ENCODE measurements at places on chromosomes 1 and 21.

DNA sequence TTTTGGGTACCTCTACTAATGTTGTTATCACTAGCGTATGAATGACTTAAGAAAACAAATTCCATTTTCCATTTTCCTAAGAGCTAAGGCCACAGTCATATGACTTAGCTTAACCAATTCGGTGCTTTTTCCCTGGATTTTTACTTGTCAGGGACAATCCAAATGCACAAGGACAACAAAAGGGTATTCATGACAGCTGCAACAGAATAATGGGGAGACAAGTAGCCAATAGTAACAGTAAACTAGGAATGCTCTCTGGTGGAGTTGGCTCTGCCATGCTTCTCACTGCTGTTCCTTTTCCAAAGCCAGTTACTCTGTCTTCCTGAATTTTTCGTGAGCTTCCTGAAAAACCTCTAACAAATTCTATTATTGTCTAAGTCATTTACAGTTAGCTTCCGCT lies 52.9 kb downstream of the LRRIQ3 start:
- DNase-seq, result no peak

DNA sequence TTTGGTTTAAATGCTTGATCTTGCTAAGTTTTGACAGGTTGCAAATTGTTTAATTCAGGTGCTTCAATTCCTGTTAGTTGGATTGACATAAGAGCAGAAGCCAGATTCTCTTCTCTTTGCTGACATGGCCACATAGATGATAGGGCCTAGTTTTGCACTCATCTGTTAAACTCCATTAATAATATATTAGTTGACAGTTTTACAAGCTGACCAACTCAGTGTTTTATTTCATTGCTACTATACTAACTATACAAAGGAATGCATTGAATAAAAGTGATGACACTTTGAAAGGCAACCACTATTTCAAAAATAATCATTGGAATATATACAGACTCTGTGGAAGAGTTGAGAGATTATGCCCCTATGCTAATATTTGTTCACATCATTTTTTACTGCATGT lies 255.6 kb upstream of the DPYD start:
- DNase-seq, result no peak

DNA sequence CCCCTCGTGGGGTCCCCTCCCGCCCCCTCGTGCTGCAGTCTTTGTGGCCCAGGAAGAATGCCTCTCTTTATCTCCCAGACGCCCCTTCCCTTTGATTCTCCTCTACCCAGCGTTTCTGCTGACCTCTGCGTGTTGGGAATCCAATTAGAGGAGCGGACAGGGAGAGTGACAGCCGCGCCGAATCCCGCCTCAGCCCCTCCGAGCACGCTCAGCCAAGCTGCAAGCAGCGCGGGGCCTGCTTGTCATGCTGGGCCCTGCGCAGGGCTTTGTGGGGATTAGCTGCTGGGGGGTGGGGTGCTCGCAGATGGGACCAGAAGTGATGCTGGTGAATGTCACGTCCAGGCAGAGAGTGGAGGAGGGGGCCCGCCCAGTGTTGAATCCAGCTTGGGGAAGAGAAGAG lies 91.1 kb downstream of the EPHB2 start:
- DNase-seq, result no peak

- peak; percentile 29 for DNase-seq
Measured at GRCh38 chr1:173356191-173356762, 120.9 kb upstream of the PRDX6 start.

- DNase-seq, result no peak
Measured at GRCh38 chr1:198679535-198680173, 40.8 kb downstream of the PTPRC start.

DNA sequence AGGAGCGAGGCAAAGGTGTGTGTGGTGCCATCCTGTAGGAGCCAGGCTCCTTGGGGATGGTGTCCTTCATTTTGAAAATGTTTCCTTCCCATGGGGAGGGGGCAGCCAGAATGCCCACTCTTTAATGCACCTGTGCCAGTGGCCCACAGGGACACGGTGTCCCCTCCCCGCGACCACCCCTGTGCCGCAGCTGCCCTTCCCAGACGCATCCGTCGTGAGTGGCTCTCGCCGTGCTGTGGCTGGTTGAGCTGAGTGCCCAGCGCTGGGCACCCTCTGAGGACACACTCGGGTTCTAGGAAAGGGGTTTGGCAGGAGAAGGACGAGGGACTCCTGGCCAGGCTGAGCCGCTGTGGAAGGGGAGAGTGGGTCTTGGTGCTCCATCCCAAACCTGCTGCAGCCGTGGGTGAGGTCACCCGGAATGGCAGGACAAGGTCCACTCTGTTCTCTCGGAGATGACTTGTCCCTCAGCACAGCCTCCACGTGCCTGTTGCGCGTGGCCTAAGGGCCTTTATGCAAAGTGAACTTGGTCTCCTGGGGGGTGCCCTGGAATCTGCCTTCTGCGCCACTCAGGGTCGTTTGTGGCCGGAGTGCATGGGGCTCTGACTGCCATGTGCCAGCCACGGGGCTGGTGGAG lies 74.3 kb downstream of the SKI start:
- DNase-seq, result no peak

DNA sequence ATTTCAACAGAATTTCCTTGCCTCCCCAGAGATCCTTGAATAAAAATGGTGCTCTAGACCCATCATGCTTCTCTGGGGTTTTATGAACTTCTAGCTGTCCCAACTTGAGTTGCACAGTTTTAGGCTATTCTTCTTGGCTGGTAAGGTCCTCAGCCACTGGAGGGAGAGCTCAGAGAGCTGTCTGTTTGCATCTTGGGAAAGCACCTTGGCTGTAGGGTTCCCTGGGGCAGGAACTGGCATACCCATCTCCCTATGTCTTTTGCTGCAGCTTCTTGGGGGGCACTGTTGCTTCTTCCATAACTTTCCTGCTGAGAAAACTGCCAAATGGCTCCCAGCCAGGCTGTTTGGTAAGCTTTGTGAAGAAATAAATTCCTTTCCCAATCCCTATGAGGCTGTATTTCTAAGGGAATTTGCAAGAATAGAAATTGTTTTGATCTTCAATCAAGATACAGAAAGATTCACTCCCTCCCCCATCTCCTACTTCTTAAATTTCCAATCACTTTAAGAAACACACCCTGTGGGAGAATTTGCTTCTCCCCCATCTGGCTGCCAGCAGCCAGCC lies 8.2 kb upstream of the FMOD start:
- peak; percentile 54 for DNase-seq

- no peak for DNase-seq
Measured at GRCh38 chr1:11334261-11334804, 61.3 kb downstream of the UBIAD1 start.

- no peak for DNase-seq
Measured at GRCh38 chr1:233723387-233723786, 109.5 kb downstream of the KCNK1 start.

DNA sequence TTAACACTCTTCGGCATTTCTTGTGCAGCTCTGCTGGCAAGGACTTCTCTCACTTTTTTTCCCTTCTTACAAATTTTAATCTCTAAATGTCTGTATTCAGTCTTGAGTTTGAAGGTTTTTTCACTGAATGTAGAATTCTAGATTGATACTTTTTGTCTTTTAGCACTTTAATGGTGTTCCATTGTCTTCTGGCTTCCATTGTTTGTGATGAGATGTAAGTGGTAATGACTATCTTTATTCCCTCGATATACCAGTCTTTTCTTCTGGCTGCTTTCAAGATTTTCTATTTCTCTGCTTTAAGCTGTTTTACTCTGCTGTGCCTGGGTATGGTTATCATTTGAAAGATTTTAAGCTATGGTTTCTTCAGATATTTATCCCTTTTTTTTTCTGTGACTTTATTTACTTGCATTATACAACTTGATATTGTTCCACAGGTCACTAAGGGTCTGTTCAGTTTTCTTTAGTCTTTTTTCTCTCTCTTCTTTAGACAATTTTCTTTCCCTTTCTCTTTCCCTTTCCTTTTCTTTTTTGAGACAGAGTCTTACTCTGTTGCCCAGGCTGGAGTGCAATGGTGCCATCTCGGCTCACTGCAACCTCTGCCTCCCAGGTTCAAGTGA lies 35.8 kb downstream of the DYRK1A start:
- no peak for DNase-seq

GRCh38 chr1:197967066-197967465 lies 49.9 kb downstream of the LHX9 start:
- no peak for DNase-seq

GRCh38 chr1:116356673-116357072 lies 16.4 kb upstream of the ATP1A1 start:
- no peak for DNase-seq

GRCh38 chr1:31980835-31981455 lies 32.7 kb upstream of the KHDRBS1 start:
- no peak for DNase-seq

- no peak for DNase-seq
Measured at GRCh38 chr1:161510477-161510876, 5.2 kb downstream of the FCGR2A start.

- no peak for DNase-seq
Measured at GRCh38 chr1:153763365-153764225, 11.6 kb upstream of the SLC27A3 start.

DNA sequence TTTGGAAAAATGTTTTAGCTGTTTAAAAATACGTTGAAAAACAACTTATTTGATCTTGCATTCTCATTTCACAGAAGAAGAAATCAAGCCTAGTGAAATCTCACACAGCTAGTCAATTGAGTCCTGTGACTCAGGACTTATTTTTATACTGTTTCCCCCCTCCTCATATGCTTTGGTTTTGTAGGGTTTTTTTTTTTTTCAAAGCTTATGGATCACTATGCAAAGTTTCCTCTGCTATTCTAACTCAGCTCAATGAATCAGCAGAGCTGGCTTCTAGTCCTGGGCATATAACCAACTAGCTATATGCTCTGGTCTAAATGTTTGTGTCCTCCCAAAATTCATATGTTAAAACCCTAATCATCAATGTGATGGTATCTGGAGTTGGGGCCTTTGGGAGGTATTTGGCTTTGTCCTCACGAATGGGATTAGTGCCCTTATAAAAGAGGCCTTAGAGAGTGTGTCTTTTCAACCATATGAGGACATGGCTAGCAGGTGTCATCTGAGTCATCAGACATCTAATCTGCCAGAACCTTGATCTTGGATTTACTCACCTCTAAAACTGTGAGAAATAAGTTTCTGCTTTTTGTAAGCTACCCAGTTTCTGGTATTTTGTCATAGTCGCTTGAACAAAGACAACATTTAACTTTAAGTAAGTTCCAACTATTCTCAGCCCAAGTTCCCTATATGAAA lies 317.2 kb upstream of the C1orf87 start:
- DNase-seq, result no peak

DNA sequence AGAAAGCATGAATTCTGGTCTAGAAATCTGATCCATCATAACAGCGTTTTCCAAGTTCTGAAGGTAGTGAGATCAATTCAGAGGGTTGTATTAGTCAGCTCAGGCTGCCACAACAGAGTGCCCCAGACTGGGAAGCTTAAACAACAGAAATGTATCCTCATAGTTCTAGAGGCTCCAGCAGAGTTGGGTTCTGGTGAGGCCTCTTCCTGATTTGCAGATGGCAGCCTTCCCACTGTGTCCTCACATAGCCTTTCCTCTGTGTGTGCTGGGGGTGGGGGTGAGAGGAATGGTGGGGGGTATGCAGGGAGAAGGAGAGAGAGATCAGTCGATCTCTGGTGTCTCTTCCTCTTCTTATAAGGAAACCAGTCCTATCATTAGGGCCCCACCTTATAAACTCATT lies 15.1 kb downstream of the ZBTB8B start:
- DNase-seq, result no peak

GRCh38 chr1:56505792-56506743 lies 73.3 kb downstream of the PLPP3 start:
- no peak for DNase-seq

- DNase-seq, result no peak
Measured at GRCh38 chr1:20666804-20667203, 5.6 kb upstream of the DDOST start.

GRCh38 chr1:44636688-44637598 lies 37.3 kb downstream of the TMEM53 start:
- DNase-seq, result no peak

DNA sequence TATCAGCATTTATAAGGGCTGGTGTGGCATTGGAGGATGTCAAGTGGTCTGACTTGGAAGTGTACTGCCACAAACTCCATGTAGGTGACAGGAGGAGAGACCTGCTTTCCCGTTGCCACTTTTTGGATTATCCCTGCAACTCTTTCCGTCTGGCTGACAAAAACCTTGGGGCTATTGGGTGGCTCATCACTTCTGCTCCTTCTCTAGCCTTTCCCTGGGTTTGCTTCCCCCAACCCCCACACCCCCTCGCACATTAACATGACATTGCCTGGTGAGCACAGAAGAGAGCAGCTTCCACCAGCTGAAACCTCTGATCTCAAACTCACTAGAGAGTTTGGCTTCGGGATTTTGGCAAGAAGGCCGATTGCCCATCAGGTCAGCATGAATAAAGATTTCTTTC lies 39.2 kb downstream of the PROX1 start:
- no peak for DNase-seq

DNA sequence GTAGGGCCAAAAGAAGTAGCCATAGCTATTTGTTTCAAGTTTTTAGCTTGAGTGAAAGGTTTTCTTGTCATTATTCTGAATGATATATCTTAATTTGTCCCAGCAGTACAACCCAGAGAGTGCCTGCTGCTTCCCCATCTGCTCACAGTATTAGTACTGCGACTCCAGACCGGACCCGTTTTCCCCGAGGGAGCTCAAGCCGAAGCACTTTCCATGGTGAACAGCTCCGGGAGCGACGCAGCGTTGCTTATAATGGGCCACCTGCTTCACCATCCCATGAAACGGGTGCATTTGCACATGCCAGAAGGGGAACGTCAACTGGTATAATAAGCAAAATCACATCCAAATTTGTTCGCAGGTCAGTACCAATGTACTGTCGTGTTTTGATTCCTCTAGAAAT lies 37.2 kb upstream of the C1orf115 start:
- no peak for DNase-seq

DNA sequence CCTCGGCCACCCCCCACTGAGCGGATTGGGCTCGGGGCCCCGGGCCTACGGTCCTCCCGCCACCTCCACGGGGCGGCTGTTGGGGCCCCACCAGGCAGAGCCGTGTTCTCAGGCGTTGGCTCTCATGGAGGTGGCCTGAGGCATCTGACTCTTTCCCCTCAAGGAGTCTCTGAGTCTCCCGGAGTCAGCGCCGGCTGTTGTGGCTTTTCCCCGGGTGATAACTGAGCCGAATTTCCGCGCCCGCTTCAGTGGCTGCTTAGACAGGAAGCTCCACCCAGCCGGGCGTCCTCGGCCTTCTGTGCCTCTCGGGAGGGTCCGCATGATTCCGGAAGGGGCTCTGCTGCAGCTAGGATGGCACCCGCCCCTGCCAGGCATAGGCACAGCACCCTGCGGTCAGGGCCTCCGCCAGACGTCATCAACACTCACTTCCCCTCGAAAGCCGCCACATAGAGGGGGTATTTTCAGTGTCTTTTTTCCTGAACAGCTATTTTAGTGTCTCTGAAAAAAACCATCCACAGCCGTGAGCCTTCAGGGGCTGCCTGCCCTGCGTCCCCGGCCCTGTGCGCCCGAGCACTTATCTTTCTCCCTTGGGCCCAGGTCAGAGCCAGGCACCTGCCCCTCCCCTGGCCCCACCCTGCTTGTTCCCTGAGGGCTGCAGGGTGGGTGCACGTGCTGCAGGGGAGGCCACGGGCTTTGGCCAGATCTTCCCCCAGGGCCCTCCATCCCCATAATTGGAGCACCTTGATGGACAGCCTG lies 72.9 kb downstream of the SKI start:
- no peak for DNase-seq

GRCh38 chr1:38476111-38476849 lies 383.3 kb downstream of the RRAGC start:
- no peak for DNase-seq

Data from fibroblast of skin of left quadriceps (primary cell).